ENCODE measurements at places on chromosomes 11 and 22.
A peak's percentile ranks its signal among the peaks of the same experiment; 100 is the strongest.

DNA sequence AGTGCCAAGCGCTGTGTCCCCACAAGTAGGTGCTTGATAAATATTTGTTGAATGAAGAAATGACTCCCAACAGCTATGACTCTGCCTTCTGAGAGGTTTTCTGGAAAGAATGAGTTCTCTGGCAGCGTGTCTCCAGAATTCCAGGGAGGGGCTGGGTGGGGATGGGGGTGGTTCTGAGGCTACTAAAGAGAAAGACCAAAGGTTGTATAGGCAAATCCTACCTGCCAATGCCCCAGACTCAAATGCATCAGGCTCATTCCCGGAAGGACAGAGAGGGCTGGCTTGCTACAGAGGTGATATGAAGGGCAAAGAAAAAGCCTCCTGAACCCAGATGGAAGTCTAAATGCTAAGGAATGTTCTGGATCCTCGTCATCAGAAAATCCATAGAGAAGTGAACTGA, 1.9 kb downstream of the DUSP18 start:
- DNase-seq = no peak
- no peak overlapping the region for H3K27ac ChIP-seq
- H3K4me1 ChIP-seq = no peaks in the 10 kb centered on the region
- no peaks in the 10 kb centered on the region for H3K36me3 ChIP-seq
- H3K27me3 ChIP-seq = no peaks in the 10 kb centered on the region
- no peak overlapping the region for H3K4me3 ChIP-seq

DNA sequence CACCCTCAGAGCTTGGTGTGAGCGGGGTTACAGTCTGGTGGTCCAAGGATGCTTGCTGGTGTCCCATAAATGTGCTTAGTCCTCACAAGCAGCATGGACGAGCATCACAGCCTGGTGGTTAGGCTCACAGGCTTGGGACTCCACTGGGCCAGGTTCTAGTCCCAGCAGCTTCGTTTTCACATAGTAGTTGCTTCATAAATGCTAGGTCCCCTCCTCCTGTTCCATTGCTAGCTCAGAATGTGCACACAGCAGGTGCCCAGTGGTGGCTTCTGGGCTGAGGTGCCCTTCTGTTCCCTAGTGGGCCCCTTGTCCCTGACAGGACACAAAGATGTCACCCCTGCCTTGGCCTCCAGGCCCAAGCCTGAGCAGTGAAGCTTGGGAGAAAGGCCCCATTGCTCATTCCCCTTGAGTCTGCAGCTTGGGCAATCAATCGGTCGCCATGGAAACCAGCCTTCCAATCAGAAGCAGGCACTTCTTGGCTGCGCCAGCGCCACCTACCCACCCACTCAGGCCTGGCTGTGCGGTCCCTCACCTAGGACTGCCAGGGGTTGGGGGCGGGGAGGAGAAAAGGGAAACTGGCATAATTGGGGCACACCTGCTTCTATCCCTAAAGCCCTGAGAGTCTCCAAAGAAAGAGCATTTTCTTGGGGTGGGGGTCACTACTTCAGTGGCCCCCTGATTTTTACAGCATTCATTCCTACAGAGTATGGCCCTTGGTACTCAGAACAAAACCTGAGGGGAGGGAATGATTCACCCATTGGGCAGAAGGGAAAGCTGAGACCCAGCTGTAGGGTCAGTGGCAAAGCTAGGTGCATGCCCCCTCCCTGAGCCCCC, 48.1 kb downstream of the CYTH4 start:
- H3K4me3 ChIP-seq = no peak overlapping the region
- no peak overlapping the region for H3K27ac ChIP-seq
- H3K4me1 ChIP-seq = no peaks in the 10 kb centered on the region
- no peaks in the 10 kb centered on the region for H3K36me3 ChIP-seq
- peak; percentile 32 for DNase-seq
- H3K27me3 ChIP-seq = no peaks in the 10 kb centered on the region

DNA sequence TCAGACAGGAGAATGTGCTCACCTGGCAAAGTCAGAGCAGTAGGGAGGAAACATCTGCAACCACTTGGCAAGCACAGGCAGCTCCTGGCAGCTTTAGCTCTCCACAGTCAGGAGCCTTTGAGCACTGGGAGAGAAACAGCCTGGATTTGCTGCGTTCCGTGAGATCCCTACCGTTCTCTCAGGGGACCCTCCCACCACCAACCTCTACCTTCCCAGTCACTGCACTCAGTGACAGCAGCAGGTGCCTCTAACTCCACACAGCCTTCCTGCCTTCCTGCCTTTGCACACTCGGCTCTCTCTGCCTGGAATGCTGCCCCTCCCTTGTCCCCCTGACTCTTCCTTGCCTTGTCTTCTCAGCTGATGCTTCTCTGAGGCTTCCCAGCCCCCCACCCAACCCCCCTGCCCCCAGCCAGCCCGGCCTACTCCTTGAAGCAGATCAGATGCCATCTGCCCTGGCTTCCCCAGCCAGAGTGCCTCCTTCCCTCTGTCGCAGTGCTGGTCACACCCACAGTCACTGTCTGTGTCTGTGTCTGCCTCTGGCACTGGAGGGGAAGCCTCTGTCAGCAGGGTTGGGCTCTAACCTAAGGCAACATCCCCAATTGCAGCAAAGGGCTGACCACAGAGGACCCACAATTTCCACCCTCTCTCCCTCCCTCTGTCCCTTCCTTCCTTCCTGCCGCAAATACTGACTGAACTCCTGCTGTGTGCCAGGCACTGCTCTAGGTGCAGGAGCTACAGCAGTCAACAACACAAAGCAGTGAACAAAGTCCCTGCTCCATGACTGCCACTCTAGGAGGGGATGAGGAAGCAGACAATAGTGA, 14.9 kb upstream of the TSKU start:
- no peaks in the 10 kb centered on the region for H3K27me3 ChIP-seq
- no peak overlapping the region for H3K27ac ChIP-seq
- no peaks in the 10 kb centered on the region for H3K36me3 ChIP-seq
- no peak for DNase-seq
- H3K4me3 ChIP-seq = no peak overlapping the region

DNA sequence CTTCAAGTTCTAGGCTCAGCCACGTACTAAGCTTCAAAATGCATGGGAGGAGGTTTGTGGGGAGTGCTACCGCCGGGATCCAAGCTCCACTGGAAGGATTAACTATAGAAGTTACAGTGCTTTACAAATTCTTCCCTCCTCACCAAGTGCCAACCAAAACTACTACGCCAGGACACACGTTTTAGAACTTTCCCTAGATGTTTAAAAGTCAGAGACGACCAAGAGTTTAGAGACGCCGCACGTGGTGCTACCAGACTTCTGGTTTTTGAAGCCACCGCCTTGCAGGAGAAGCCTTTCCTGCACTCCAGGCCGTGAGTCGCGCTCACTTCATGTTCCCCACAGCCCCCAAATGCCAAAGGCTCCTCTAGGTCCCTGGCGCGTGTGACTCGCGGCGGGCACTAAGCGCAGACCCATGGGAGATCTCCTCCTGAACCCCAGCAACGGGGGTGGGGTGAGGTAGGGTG, 734 bp downstream of the SNU13 start:
- peak; percentile 42 for DNase-seq
- H3K36me3 ChIP-seq = no peaks in the 10 kb centered on the region
- no peaks in the 10 kb centered on the region for H3K27me3 ChIP-seq
- H3K27ac ChIP-seq = peak overlapping the region; percentile 97
- peaks cover 8% of the 10 kb centered on the region for H3K4me1 ChIP-seq
- peak overlapping the region; percentile 57 for H3K4me3 ChIP-seq

- H3K36me3 ChIP-seq = no peaks in the 10 kb centered on the region
- H3K4me1 ChIP-seq = peaks cover 5% of the 10 kb centered on the region
- H3K27me3 ChIP-seq = no peaks in the 10 kb centered on the region
- no peak overlapping the region for H3K4me3 ChIP-seq
- no peak for DNase-seq
- H3K27ac ChIP-seq = no peak overlapping the region
Observed at GRCh38 chr11:61357233-61357893, 4.3 kb downstream of the CYB561A3 start.

DNA sequence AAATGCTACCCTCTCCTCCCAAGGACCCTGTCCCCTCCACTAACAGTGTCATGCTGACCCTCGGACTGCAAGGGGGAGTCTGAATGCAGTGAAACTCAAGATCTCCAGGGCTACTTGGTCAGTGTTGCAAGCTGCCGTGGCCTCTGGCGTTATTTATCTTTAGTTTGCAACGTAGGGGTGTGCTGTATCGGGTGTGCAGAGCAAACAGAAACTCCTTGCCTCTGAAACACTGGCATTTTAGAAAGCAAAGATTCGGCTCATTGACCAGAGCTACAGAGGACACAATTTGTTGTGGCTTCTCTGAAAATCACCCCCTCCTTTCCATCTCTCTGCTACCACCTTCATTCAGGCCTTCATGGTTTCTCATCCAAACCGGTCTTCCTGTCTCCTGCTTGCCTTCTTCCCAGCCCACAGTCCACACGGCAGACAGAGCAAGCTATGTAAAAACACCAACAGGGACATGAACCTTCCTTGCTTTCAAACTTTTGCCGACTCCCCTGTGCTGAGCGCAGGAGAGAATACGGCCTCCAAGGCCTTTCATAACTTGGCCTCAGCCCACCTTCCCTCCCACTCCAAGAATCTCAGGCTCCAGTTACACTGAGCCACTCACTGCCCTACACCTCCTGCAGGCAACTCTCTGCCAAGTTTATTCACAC, 14.9 kb downstream of the FZD4 start:
- no peaks in the 10 kb centered on the region for H3K27me3 ChIP-seq
- peaks cover 36% of the 10 kb centered on the region for H3K4me1 ChIP-seq
- H3K36me3 ChIP-seq = no peaks in the 10 kb centered on the region
- H3K4me3 ChIP-seq = no peak overlapping the region
- peak; percentile 86 for DNase-seq
- H3K27ac ChIP-seq = peak overlapping the region; percentile 72

DNA sequence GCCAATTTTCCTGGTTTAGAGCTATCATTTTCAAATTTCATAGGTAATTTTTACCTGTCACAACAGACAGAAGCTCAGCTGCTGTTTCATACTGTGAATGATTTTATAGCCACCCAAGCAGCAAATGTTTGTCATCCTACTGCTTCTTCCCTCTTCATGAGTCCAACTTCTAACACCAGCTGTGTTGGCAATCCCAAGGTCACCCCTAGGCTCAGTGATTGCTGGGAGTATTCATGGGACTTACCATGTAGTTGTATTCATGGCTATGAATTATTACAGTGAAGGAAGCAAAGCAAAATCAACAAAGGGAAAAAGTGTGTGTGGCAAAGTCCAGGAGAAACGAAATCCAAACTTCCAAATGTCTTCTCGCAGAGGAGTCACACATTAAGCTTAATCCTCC, 28.5 kb downstream of the CUL5 start:
- H3K27me3 ChIP-seq = no peaks in the 10 kb centered on the region
- no peaks in the 10 kb centered on the region for H3K36me3 ChIP-seq
- no peak for DNase-seq

GRCh38 chr11:61815790-61816735, 740 bp downstream of the FADS1 start:
- DNase-seq = peak; percentile 62
- peaks cover 8% of the 10 kb centered on the region for H3K4me1 ChIP-seq
- H3K27ac ChIP-seq = peak overlapping the region; percentile 93
- peak overlapping the region; percentile 68 for H3K4me3 ChIP-seq
